ENCODE measurements at places on chromosomes 3 and 15.

DNA sequence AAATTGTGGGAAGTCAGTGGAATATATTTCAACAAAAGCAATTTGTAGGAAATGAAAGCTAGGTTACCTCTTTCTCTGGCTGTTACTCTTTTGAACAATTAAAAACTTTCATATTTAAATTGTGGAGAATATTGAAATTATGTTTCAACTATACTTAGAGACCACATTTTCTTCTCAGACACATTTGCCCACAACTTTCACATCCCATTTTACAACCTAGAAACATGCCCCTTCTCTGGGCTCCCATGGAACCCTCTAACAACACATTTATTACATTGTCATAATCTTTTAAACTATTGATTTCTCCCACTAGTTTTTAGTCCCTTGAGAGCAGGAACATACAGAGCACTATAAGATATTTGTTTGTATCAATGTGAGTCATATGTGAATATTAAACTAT lies 211.7 kb upstream of the TTC14 start:
- DNase-seq, result no peak

DNA sequence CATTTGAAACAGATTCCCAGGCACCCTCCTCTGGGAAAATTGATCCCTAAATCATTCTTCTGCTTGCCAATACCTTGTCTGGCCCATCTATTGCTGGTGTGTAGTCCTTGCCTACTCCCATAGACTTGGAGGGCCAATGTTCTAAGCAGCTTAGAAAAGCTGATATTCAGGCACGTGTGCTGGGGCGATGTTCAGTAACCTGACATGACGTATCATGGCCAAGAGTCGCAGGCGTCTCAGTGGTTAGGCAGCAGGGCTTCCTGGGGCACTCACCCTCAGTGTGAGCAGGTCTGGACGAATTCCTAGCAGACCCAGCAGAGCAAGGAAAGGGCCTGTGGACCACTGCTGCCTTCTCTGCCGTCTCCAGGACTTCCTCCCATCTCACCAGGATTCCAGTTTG lies 21.6 kb downstream of the EPHB1 start:
- no peak for DNase-seq

DNA sequence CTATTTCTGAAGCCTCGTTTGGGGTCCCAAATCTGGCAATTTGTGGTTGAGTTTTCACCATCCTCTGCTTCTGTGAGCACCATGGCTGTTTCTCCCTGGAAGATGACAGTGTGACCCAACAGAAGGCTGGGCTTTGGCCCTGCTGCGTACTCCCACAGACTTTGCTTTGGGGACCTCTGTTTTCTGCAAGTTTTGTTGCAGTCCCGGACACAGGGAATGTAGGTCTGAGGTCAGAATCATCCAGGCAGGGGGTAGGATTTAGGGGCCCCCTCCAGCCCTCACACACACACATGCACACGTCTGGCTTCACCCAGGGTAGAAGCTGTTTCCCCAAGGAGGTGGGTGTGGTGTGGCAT lies 6.3 kb downstream of the PTH1R start:
- no peak for DNase-seq

DNA sequence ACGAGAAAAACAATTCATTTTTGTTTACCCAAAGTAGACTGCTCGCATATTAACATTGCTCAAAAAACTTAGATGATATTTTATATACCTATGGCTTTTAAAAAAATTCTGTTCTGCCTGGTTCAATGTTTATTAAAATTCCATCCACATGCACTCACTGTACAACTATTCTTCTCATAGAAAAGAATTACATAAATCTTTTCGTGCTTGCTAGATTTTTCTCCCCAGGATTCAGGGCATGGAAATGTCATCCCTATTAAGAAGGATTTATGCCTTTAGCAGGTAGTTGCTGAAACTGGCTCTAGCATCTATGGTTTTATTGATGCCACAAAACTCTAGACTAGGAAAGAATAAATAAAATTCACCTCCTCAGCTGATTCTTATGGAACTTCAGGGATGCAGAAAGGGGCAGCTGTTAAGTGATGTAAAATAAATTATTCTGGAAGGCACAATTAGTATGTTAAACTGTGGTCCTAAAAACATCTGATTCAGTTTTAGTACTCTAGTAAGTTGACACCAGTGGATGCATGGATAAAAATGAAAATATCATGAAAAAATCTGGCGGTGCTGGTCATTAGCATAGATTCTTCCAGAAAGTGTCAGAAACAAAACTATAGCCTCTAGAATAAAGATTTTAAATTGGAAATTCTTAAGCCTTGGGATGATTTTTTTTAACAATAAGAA lies 41.6 kb downstream of the AAGAB start:
- DNase-seq, result no peak

DNA sequence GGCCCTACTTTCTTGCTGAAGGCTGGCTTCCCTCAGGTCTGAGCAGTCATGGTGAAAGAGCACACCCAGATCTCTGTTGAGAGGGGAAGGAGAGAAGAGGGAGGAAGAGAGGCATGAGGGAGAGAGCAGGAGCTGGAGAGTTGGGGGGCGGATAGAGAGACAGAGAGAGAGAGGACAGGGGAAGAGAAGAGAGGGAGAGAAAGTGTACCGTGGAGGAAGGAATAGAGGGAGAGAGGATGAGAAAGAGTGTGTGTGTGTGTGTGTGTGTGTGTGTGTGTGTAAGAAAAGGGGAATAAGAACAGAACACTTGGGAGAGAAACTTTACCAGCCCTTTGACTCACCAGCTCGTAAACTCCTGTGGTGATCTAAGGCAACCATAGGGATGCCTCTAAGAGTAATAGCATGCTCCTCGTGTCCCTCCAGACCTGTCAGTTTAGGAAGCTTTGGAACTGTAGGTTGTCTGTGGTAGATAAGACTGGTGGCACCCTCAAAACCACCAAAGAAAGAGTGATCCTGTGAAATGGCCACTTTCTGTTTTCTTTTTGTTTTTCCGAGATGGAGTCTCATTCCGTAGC lies 18.2 kb downstream of the ZNF592 start:
- DNase-seq, result no peak

- DNase-seq, result no peak
Observed at GRCh38 chr3:54299169-54299935, 177.0 kb downstream of the CACNA2D3 start.

- no peak for DNase-seq
Observed at GRCh38 chr3:113136071-113136470, 75.3 kb upstream of the BOC start.

GRCh38 chr15:26729030-26729429 lies 43.8 kb downstream of the GABRB3 start:
- no peak for DNase-seq

- no peak for DNase-seq
Observed at GRCh38 chr3:8106921-8107320, 394.7 kb upstream of the LMCD1 start.

- DNase-seq, result no peak
Observed at GRCh38 chr3:170914690-170915089, 6.3 kb upstream of the EIF5A2 start.

DNA sequence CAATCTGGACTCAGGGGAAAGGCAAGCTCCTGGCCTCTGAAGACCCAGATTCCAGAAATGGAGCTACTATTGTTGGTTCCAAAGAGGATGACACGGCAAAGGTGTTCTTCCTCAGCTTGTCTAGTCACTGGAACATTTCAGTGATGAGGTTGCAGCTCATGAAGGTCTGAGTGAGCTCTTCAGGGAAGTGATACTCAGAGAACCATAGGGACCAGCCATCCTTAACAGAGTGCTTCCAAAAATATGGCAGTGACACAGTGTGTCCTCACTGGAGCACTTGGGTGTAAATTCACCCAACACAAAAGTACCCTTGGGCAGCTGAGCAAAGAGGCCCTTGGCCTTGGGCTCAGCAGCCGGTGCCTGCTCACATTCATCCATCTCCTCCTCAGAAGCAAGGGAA lies 46.3 kb downstream of the SPTSSB start:
- DNase-seq, result no peak

DNA sequence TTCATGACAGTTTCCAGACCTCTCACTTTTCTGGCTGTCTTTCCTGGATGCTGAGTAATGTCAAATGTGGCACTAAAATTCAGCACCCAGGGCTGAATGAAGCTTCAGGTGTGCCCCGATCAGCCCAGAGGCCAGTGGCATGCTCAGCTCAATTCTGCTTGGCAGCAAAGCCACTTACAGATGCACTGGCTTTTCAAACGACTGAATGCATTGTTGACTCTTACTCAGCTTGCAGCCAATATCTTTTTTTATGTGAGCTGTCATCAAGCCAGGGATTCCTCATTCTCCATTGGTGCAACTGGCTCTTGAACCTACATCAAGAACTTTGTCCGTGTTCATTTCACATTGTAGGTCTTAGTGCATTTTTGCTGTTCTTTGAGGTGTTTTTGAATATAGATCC lies 60.7 kb downstream of the ZDHHC19 start:
- DNase-seq, result no peak

DNA sequence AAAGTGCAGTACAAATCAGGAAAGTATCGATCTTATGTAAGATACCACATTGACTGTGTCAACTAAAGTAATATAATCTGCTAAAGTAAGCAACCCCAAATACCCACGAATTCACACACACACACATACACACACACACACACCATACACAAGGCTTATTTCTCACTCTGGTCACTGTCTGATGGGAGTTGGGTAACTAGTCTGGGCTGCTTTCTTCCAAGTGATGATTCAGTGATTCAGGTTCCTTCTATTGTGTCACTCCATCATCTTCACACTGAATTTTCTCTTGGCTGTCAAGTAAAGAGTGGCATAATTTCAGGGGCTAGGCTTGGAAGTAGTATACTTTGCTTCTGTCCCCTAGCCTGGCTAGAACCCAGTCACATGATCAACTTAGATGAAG lies 104.8 kb upstream of the CCDC54 start:
- DNase-seq, result no peak
